ENCODE measurements at places on chromosomes 7 and 10. TPM values are rescaled to one million over a fixed set of nuclear protein-coding genes. Genes with fewer than 3 reads are reported as not detected.

MMD2 gene
- 0.24 TPM for total RNA-seq

DNA sequence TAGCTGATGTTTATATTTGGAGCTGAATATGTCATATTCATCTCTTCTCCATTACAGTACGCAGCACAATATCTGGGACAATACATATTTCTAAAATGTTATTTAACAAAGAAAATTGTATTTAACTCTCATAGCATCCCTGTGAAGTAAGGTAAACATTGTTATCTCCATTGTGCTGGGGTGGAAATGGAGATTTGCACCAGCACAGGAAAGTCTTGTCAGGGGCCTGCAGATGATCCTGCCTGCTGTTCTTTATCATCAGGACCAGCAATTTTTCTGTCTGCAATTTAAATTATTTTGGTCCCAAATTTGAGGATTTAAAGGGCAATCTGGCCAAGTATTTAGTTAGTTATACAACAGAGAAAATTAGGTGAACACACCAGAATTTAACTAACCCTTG is 144.4 kb downstream of the CPED1 start:
- DNase-seq, result no peak

GRCh38 chr7:129341816-129342806 is 92.1 kb upstream of the STRIP2 start:
- DNase-seq, result no peak

- DNase-seq, result no peak
Observed at GRCh38 chr7:143285806-143286521, 1.2 kb downstream of the TMEM139 start.

All from umbilical cord (tissue), 2 donors.